ENCODE measurements at places on chromosomes 6 and 20. TPM values are rescaled to one million over a fixed set of nuclear protein-coding genes. Genes with fewer than 3 reads are reported as not detected.

The HLA-DPB1 gene
- total RNA-seq = 2.9 TPM

The GNAS-AS1 gene
- total RNA-seq = 1.1 TPM

- peaks cover 16% of the 10 kb centered on the region for H3K27me3 ChIP-seq
- H3K4me3 ChIP-seq = no peak overlapping the region
- no peak overlapping the region for H3K27ac ChIP-seq
- peaks cover 9% of the 10 kb centered on the region for H3K4me1 ChIP-seq
Observed at GRCh38 chr20:23212011-23212410, 125.9 kb upstream of the CD93 start.

DNA sequence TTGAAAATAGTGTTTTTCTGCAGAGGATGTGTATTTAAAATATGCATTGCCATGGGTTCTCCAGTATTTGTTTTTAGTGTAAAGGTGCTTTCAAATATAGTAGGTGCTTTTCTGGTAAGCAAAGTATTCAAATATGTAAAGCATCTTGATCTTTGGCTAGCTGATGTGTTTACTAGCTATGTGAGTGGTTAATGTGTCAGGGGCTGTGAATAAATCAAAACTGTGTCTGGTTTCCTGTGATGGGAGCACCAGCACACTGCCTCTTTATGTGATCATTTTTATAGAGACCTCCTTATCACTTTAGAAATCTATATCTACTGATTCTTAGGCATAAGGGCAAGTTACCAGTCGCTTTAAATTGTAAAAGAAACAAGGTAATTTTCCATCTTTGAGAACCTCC is 388.9 kb upstream of the MAN1A1 start:
- no peak overlapping the region for H3K4me3 ChIP-seq
- no peaks in the 10 kb centered on the region for H3K36me3 ChIP-seq
- H3K27ac ChIP-seq = no peak overlapping the region
- DNase-seq = no peak
- peaks cover 45% of the 10 kb centered on the region for H3K27me3 ChIP-seq
- no peaks in the 10 kb centered on the region for H3K4me1 ChIP-seq

DNA sequence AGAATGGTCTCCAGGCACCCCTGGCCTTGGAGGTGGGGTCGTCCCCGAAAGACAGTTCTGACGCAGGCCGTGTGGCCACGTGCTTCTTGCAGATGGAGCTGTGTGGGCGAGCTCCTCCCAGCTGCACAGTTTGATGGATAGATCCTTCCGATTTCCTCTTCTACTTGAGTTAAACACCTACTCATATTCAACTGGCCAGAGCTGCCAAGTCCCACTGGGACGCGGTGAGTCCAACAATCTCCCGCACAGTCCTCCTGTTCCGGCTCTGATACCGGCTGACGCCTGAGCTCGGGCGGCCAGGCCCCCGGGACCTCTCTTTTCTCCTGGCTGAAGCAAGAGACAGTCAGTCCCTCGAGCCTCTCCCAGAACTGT is 57.9 kb upstream of the DACT2 start:
- peaks cover 12% of the 10 kb centered on the region for H3K27me3 ChIP-seq
- H3K36me3 ChIP-seq = no peaks in the 10 kb centered on the region
- peaks cover 11% of the 10 kb centered on the region for H3K4me1 ChIP-seq

The TMEM242 gene
- total RNA-seq = 10.7 TPM

GRCh38 chr6:85191656-85192055 is 258.2 kb upstream of the NT5E start:
- H3K27ac ChIP-seq = no peak overlapping the region
- peaks cover 6% of the 10 kb centered on the region for H3K4me1 ChIP-seq
- no peaks in the 10 kb centered on the region for H3K36me3 ChIP-seq
- no peak for DNase-seq

The ENPP1 gene
- total RNA-seq = 8.6 TPM

GRCh38 chr6:70375166-70375565 is 38.1 kb upstream of the FAM135A start:
- peaks cover 11% of the 10 kb centered on the region for H3K27me3 ChIP-seq
- H3K36me3 ChIP-seq = no peaks in the 10 kb centered on the region
- no peak for DNase-seq
- peaks cover 12% of the 10 kb centered on the region for H3K4me1 ChIP-seq
- H3K4me3 ChIP-seq = no peak overlapping the region

GRCh38 chr20:44765091-44765490 is 19.4 kb downstream of the KCNK15 start:
- H3K27me3 ChIP-seq = peaks cover 31% of the 10 kb centered on the region
- no peaks in the 10 kb centered on the region for H3K4me1 ChIP-seq
- no peak overlapping the region for H3K27ac ChIP-seq
- H3K4me3 ChIP-seq = no peak overlapping the region

- peak overlapping the region; percentile 26 for H3K4me3 ChIP-seq
- no peaks in the 10 kb centered on the region for H3K36me3 ChIP-seq
- no peaks in the 10 kb centered on the region for H3K27me3 ChIP-seq
- DNase-seq = no peak
Observed at GRCh38 chr20:8223091-8223870, 91.2 kb downstream of the PLCB1 start.

DNA sequence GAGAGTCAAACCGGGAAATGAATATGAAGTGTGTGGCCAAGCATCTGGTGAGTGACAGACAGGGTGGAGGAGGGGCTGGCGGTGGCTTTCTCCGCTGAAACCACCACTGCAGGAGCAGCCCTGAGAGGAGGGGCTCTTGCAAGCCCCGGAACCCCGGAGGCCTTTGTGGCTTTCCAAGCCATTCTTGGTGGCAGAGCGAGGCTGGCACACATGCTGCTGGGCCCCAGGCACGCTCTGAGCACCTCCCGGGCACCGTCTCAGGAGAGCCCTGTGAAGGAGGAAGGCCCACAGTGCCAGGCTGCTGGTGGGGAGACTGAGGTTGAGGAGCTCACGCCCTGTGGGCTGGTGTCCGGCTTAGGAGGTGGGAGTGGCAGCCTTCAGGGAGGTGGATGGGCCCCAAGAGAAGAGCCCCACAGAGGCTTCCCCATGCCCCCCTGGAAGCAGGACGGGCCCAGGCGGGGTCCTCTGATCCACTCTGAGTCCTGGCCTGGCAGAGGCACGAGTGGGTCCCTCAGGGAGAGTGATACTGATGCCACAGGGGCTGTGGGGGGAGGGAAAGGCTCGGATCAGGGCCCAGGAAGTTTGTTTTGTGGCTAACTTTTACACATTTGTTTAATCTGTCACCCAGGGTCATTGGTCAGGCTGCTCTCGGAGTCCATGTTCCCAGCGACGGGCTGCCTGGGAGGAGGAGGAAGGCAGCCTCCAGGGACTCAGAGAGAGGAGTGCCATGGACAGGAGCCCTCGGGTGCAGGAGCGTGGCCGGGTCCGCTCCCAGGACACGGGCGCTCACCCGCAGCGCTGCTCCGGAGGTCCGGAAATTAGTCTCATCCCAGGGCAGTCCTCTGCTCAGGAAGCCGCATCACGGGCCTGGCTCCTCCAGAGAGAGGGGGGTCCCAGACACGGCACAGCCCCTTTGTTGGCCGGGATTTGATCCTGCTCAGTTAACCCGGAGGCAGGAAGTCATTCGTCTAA is 170.7 kb downstream of the ERMARD start:
- H3K36me3 ChIP-seq = no peaks in the 10 kb centered on the region
- no peak overlapping the region for H3K27ac ChIP-seq
- peak; percentile 80 for DNase-seq
- peaks cover 7% of the 10 kb centered on the region for H3K27me3 ChIP-seq
- no peaks in the 10 kb centered on the region for H3K4me1 ChIP-seq
- no peak overlapping the region for H3K4me3 ChIP-seq

DNA sequence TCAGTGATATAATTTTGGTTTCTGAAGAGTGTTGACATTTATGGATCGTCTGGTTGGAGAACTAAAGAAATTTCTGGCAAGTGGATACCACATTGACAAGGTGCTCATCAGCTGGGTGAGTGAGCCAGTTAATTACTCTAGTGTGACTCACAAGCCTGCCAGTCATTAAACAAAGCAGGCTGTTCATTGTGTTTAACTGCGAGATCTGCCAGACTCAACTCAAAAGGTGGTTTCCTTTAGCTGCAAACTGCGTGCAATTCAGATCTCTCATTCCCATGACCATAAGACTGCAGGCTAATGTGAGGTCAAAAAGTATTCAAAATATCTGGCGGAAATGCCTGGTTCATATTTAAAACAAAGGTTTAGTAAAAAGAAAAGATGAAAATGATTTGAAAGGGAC is 32.5 kb upstream of the IYD start:
- no peak overlapping the region for H3K4me3 ChIP-seq
- peaks cover 5% of the 10 kb centered on the region for H3K4me1 ChIP-seq
- H3K36me3 ChIP-seq = peaks cover 3% of the 10 kb centered on the region
- H3K27ac ChIP-seq = no peak overlapping the region
- DNase-seq = no peak

DNA sequence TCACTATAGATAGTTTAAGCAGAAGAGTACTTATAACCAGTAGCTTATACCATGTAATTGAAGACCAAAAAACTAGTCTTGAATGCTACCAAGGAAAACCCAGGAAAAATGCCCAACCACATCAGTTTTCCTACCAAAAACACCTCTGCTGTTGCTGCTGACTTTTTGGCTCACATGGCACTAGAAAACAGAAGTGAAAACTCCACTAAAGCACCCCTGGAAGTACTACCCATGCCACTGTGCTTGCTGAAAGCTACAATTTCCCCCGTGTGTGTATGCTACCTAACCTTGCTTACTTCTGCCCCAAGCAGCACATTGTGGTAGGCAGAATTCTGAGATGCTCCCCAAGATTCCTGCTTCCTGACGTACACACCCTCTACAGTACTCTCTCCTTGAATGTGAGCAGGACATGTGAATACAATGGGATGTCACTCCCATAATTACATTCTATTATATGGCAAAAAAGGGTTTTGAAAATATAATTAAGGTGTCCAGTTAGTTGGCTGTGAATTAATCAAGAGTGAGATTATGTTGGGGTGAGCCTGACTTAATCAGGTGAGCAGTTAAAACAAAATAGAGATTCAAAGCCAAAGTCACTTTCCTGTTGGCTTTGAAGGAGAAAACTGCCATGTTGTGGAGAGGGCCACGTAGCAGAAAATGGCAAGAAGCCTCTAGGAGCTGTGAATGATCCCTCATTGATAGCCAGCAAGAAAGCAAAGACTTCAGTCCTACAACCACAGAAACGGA is 209.8 kb upstream of the MARCKS start:
- DNase-seq = no peak
- no peaks in the 10 kb centered on the region for H3K36me3 ChIP-seq
- peaks cover 71% of the 10 kb centered on the region for H3K4me1 ChIP-seq
- H3K27ac ChIP-seq = peak overlapping the region; percentile 45
- H3K4me3 ChIP-seq = no peak overlapping the region

DNA sequence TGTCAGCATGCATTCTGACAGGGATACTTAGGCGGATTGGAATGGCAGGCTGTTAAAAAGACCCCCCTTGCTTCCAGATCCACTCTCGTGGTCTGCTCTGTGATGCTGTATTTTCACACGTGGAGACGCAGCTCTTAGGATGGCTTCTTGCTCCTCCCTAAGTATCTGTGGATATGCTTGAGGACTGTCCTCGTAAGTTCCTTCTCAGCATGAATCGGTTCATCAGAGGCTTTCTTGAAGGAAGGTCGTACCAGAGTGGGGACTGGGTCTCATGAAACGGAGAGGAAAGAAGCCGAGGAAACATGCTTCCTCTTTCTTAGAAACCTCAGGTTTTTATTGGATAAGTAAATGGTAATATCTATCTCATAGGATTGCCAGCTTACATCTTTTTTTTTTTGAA is 220.4 kb downstream of the FARS2 start:
- no peak for DNase-seq
- H3K27ac ChIP-seq = no peak overlapping the region
- no peaks in the 10 kb centered on the region for H3K36me3 ChIP-seq
- no peaks in the 10 kb centered on the region for H3K4me1 ChIP-seq
- no peak overlapping the region for H3K4me3 ChIP-seq

The TRIM15 gene
- total RNA-seq = not detected

- H3K27me3 ChIP-seq = peaks cover 6% of the 10 kb centered on the region
- no peak overlapping the region for H3K27ac ChIP-seq
- no peaks in the 10 kb centered on the region for H3K4me1 ChIP-seq
- H3K4me3 ChIP-seq = no peak overlapping the region
- DNase-seq = no peak
- no peaks in the 10 kb centered on the region for H3K36me3 ChIP-seq
Observed at GRCh38 chr20:7770578-7770977, 169.7 kb downstream of the HAO1 start.

The PTCRA gene
- total RNA-seq = not detected

DNA sequence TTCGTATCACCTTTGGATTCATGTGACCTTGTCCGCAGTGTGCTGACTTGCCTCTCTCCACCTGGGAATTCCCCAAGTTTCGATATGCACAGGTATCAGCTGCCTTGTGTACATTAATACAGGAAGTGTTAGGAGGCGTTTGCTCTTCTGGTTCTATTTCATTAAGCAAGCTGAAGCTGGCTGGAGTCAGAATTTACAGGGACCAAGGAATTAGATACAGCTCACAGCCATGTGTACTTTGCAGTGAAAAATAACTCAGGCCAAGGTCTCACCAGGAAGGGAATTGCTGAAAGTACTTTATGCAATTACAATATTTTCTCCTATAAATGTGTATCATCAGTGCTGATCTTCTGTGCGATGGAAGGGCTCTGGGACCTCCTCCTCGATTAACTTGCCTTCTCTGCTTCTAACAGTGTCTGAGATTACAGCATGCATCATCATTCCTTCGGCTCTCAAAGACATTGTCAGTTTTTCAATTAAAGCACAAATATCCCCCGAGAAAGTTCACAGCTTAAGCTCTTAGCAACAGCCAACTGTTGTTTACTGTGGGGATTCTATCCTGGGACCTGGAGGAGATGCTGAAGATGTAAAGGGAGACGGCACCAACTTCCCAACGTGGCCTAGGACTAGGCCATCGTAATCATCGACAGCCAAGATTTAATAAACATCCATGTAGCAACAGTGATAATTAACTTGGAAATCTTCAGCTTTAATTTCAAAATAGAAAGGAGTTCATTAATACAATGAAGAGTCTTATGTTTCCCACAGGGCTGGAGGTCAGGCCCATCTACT is 13.8 kb upstream of the TIAM2 start:
- H3K36me3 ChIP-seq = no peaks in the 10 kb centered on the region
- H3K4me3 ChIP-seq = no peak overlapping the region
- no peak for DNase-seq
- peaks cover 4% of the 10 kb centered on the region for H3K4me1 ChIP-seq
- H3K27me3 ChIP-seq = no peaks in the 10 kb centered on the region

DNA sequence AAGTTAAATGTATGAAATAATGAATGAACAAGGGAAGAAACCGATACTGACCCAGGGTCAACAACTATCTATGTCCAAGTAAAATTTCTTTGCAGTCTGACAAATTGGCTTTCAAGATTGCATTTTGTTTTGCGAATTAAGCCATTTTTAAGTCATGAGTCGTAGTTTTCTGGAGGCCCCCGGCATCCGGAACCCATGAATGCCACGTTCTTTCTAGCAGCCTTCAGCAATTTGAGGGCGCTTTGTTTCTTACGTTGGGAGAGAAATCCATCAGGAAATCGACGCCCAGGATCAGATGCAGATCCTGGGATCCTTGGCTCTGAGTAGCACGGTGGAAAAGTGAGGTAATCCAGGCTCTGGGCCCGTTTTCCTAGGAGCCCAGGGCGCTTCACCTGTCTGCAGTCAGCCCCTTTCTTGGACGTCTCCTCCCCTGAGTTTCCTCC is 309 bp upstream of the ABRACL start:
- no peak for DNase-seq
- H3K27me3 ChIP-seq = no peaks in the 10 kb centered on the region
- H3K36me3 ChIP-seq = no peaks in the 10 kb centered on the region
- peaks cover 11% of the 10 kb centered on the region for H3K4me1 ChIP-seq
- H3K4me3 ChIP-seq = no peak overlapping the region

All from chondrocyte (in vitro differentiated cells).